ENCODE measurements at places on chromosomes 2 and 18.

GRCh38 chr2:163370169-163370886 is 365.5 kb downstream of the FIGN start:
- DNase-seq, result no peak

GRCh38 chr18:63131106-63131958 is 188.2 kb downstream of the BCL2 start:
- no peak for DNase-seq

- no peak for DNase-seq
Measured at GRCh38 chr2:149622343-149622742, 34.8 kb upstream of the MMADHC start.

DNA sequence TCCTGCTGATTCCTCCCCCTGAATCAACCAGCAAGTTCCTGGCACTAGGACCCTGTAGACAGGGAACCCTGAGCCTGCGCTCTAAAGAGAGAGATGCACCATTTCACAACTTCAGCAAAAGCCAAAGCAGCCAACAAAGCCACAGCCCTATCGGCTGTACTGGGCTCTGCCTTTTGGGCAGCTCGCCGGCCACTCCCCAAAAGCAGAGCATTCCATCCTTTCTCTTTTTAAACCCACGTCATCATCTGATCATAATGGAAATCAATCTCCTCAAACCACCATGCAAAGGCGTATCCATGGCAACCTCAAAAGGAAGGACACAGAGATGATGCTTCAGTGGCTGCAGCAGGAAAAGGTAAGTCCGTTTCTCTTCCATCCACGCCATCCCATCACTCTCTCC is 5.3 kb upstream of the DCTN1 start:
- DNase-seq, result no peak

DNA sequence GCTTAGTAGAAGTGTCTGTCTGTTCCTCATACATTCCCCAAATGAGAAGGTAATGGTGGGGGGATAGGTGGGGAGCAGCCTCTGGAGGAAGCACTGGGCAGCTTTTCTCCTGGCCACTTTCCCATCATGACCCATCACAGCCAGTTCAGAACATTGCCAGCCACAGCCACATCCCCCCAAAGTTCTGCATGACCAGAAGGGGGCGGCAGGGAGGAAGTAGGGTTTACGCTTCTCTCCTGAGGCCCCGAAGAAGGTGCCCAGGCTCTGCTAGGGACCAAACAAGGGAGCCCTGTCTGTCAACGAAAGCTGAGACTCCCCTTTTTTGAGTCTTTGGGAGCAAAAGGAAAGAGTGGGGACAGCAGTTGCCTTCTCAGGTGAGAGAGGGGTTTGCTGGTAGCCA is 7.7 kb downstream of the IGFBP5 start:
- no peak for DNase-seq

GRCh38 chr18:68480196-68480595 is 234.7 kb downstream of the TMX3 start:
- no peak for DNase-seq

GRCh38 chr2:237315170-237315828 is 98.7 kb downstream of the COL6A3 start:
- DNase-seq, result no peak

- DNase-seq, result no peak
Measured at GRCh38 chr2:226207671-226208070, 591.9 kb downstream of the IRS1 start.

DNA sequence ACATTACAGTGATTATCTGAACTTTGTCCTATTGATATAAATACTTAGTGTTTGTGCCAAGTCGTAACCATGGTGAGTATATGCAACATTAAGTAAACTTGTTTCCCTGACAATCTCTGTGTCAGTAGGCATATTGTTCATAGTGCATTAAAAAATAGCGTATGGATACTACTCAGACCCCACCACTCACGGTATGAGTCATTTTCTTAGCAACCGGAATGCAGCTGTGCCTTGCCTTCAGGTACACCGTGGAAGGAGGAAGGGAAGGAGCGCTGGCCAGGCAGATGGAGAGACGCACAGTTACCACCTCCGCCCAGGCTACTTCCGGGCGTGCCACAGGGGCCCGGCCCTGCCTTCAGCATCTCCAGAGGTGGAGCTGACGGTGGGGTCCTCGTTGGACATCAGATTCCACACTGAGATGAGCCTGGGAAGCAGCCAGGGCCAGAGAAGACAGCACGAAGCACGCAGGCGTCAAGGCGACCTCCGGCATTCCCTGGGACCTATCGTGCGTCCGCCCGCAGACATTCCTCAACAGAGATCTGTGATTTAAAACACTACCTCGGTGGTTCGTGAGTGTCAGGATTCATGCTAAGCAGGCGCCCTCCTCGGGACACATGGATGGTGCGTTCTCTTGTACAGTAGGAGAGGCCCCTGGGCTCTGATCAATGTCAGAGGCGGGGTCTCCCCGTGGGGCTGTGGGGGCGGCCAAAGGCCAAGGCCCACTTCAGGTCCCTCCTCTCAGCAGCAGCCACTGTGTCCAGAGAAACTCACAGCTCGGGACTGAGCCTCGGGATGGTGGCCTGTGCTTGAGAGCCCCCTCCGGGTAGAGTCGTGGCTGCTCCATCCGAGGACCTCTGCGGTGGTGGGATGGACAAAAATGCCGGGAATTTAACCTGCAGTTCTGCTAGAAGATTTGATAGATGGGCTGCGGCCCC is 82.2 kb upstream of the HDAC4 start:
- DNase-seq, result no peak

Measured in natural killer cell treated with Interleukin-12 subunit alpha and Interleukin-12 subunit beta and Interleukin-15 and Interleukin-18, amount 100 ng/mL, for 72 hours (primary cell).